Suppressor macrophage treated with lipopolysaccharide for 4 hours (primary cell): ENCODE measurements at places on chromosomes 5 and 9.

DNA sequence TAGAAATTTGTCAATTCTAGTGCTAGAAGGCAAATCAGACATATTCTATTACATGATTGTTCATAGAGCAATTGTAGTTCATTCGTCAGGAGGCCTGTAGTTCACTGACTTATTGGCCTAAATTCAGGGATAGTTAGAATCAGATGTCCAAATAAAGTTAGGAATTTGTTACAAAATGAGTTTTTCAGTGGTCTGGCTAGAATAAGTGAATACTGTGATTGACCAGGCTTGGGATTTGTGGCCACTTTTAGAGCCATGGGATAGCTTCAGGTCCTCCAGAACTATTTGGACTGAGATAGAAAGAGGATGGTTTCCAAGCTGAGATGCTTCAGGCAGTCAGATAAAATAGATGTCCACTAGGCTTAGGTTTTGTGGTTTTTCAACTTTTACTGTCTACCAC, 199.1 kb upstream of the MPDZ start:
- no peak for DNase-seq

DNA sequence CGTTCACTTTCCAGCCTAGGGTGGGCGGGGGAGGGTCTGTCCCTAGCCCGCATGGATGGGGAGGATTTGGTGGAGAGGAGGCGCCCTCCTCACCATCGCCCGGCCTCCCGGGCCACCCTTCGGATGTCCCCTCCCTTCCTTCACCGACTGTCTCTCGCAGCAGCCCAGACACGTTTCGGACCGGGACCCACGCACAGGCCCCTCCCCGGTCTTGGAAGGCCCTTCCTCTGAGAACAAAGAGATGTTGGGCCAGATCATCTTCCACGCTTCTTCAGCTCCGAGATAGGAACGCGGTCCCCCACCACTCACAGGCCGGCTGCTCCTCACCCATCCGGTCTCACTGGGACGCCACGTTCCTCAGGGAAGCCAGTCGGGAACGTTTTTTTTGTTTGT, 640 bp upstream of the DPM2 start:
- no peak for DNase-seq

DNA sequence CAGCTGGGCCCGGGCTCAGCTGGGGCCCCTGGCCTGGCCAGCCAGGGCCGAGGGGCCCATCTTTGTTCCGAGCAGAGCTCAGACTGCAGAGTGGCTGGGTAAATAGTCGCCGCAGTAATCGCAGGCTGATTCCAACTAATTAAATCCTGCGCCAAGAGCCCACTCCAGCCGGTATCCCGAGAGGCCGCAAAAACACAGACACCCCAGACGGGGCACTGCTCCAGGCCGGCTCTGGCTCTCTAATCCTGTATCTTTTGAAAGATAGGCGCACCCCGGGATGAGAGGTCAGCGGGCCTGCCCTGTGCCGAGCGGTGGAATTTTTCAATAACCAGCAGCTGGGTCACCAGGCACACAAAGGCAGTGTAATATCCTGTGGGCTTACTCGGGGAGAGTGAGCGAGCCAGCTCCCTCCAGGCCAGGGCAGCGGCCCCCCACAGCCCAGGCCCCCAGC, 57.7 kb downstream of the LMX1B start:
- DNase-seq = no peak

DNA sequence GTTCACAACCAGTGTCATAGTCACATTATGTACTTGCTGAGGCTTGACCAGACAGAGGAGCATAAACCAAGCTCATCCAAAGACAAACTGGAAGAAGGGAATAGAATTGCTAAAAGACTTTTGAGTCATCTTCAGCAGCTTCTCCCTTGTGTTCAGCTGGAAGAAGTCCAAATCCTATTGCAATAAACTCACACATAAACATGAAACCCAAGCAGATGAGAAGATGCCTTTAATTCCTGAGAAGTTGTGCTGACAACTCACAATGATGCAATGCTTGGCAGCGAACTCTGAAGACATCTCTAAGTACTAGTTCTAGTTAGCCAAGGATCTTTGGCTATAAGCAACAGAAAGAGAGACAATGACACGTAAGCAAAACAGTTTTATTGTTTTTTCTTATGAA, 642.1 kb downstream of the KCTD16 start:
- no peak for DNase-seq

- DNase-seq = no peak
These were observed 154.2 kb upstream of the TYRP1 start for GRCh38 chr9:12538842-12539579.

GRCh38 chr5:143594902-143595818, 191.7 kb upstream of the NR3C1 start:
- no peak for DNase-seq

- DNase-seq = no peak
These were observed 113.3 kb downstream of the FGF10 start for GRCh38 chr5:44275908-44276307.
